Ecto neural progenitor cell (in vitro differentiated cells): ENCODE measurements at places on chromosomes 7 and 10.

DNA sequence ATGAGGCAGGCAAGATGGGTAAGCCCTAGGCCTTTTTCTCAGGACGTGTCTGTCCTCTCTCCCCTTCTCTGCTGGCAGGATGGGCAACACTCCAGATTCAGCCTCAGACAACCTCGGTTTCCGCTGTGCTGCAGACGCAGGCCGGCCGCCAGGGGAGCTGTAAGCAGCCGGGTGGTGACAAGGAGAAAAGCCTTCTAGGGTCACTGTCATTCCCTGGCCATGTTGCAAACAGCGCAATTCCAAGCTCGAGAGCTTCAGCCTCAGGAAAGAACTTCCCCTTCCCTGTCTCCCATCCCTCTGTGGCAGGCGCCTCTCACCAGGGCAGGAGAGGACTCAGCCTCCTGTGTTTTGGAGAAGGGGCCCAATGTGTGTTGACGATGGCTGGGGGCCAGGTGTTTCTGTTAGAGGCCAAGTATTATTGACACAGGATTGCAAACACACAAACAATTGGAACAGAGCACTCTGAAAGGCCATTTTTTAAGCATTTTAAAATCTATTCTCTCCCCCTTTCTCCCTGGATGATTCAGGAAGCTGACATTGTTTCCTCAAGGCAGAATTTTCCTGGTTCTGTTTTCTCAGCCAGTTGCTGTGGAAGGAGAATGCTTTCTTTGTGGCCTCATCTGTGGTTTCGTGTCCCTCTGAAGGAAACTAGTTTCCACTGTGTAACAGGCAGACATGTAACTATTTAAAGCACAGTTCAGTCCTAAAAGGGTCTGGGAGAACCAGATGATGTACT lies 13.1 kb downstream of the PHKG1 start:
- DNase-seq = no peak

- DNase-seq = no peak
Measured at GRCh38 chr7:154898973-154899855, 103.7 kb downstream of the PAXIP1 start.

GRCh38 chr7:28354601-28355402 lies 57.5 kb upstream of the CREB5 start:
- no peak for DNase-seq

DNA sequence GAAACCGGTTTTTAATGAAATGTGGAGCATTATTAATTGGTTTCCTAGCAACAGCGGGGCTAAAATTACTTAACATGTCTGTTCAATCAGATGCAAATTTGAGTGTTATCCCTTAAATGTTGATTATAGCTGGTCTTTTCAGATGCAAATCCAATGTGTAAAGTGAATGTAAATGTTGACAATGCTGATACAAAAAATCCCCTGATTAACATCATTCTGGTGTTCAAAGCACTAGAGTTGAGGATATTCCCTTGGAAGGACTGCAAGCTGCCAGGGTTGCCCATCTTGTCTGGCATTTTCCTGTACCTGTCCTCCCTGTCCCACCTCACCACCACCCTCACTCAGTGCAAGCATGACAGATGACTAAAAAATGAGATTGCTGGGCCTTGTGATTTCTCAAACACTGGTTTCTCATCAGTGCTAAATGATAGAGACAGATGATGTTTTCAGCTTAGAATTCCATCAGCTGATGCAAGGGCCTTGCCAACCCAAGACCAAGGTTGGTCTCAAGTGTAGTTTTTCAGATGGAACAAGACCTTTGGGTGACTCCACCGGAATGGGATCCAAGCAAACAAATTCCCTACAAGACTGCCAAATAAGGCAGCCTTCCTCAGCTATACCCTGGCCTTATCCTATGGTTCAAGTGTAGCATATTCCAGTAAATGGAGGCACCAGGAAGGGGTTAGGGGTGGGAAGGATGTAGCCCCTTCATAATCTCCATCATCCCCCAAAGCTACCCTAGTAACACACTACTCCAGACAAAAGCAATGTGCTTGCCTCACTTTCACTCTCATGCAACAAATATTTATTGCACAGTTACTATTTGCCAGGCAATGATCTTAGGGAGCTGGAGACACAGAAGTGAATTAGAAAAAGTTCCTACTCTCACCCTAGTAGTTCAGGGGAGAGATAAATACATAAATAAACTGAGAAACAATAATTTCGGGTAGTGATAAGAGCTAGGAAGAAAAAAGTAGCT lies 54.9 kb downstream of the JAZF1 start:
- no peak for DNase-seq

DNA sequence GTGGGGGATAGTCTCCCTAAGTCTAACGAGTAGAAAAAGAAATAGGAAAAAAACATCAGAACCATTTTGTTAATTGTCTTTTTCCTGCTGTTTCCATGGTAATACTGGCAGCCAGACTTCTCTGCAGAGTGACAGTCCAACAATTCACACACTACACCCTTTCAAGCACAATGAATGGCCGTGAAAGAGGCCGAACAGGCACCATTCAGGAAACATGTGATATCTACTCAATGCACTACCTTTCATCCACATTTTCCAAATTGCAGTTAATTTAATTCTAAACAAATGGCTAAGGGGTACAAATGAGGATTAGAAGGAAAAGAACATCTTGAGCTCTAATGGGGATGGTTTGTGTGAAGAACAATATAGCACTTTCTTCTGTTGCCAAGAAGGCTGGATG lies 358.5 kb upstream of the ANKRD30A start:
- no peak for DNase-seq

DNA sequence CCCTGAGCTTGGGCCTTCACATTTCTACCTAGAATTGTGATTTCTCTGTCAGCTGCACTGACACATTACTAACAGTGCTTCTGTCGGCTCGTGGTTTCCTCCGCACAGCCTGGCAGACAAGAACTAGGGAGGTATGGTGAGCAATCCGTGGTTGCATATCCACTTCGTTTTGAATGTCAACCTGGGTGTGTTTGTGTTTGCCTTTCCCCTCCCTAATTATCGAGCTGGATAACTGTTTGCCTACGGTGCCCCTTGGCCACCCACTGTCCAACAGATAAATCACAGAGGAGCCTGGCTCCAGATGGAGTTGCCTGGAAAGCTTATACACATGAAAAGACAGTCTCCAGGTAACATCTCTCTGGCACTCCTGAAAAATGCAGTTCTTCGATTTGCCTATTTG lies 228.8 kb downstream of the TRIL start:
- no peak for DNase-seq
